Fibroblast of skin of left biceps (primary cell): ENCODE measurements at places on chromosomes 3 and 15.
A peak's percentile ranks its signal among the peaks of the same experiment; 100 is the strongest.

DNA sequence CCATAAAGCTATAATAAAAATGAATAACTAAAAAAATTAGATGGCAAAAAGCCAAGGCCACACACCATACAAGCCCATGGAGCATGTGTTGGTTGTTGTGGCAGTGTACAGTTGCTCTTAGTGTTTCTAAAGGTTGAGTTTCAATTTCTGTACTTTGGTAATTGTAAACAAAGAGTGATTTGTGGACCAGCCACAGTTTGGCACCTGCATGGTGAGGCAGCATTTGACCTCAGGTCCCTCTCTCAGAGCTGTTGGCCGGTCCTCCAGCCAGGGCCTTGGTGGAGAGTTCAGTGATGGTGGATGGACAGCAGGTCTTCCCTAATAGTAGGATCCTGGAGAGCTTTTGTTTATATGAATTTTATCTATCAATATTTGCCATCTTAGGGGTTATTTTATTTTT is 5.6 kb downstream of the ACAD9 start:
- DNase-seq = no peak

DNA sequence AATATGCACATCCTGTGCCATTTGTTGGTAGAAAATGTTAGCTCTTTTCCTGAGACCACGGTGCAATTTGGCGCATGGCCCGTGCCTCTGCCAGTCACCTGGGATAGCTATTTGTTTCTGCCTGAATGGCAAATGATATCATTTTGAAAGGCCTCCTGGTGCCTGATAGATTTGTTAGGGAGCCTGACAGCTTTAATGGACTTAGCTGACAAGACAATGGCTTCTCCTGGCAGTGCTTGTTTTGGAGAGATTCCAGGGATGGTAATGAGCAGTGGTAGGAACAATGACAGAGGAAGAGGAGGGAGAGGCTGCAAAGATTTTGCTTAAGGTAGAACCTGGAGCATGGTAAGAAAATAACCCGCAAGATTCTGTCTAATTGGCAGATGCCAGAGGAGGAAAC is 268.5 kb downstream of the CLSTN2 start:
- DNase-seq = no peak

DNA sequence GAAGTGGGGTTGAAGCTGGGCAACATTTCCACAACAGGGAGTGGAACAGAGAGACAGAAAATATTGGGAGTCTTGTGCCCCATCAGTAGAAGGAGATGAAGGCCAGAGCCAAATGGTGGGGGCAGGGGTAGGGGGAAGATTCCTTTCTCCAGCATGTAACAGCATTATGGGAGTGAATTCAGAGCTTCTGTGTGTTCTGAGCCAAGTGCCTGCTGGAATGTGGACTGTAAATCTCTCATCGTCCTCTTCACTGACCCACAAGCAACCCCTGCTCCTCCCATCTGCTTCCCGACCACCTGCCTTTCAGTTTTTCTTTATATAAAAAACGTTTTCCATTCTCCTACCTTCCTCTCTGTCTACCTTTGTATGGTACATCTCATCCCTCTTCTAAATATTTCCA is 344.2 kb upstream of the TPRG1 start:
- DNase-seq = no peak

DNA sequence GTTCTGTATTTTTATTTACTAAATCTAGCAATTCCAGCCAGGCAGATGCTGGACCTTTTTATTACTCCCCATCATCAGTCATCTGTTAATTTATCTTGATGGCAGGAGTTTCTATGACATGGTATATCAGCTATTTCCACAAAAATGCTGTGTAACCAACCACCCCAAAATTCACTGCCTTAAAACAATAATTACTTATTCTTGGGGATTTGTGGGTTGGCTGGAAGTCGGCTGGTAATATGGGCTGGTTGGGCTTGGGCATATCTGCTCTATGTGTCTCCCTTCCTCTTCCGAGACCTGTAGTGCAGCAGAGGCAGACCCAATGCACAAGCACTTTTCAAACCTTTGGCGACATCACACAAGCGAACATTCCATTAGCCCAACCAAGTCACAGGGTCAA is 92.1 kb upstream of the UBE2E1 start:
- peak; percentile 49 for DNase-seq

DNA sequence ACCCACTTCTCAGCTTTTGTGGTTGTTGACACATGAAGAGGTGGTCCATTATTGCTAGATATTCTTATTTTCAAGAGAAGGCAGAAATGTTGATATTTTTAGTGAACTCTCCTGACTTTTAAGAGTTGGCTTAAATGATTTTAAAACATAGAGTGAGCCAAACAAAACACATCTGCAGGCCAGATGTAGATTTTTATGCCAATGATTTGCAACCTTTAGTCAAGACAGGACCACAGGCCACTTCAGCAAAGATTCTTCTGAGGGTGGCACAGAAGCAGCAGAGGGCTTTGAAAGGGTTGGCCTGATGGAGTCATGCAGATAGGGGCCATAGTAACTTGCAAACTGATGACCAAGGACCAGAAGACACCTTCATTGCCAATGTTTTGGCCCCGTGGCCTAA is 276.5 kb upstream of the P2RY1 start:
- DNase-seq = no peak

DNA sequence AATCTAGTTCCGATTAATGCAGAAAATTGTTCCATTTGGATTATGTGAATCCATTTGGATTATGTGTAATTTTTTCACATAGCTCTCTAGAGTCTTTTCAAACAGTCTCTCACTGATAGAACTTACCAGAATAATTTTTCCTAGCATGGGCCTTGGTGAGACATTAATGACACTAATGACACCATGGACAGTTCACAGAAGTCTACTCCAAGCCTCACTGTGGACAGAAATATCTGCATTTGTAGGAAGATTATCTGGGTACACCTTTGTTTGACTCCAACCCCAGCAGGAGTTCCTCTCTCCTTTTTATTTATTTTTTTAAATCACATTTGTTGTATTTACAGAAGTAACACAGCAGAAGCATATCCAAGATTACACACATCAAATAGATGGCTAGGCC is 27.9 kb downstream of the AADACL2 start:
- DNase-seq = no peak
